SW480 (cell line): ENCODE measurements at places on chromosomes 7 and 10.

GRCh38 chr10:31927884-31928548 lies 615 bp downstream of the ARHGAP12 start:
- DNase-seq, result peak; percentile 59

GRCh38 chr7:36396150-36396549 lies 6.5 kb downstream of the ANLN start:
- no peak for DNase-seq

GRCh38 chr7:157691586-157692459 lies 355.0 kb downstream of the DNAJB6 start:
- DNase-seq, result no peak

- DNase-seq, result no peak
Measured at GRCh38 chr7:74560086-74560719, 97.3 kb upstream of the GTF2I start.

- DNase-seq, result no peak
Measured at GRCh38 chr10:102869258-102870198, at the start of gene AS3MT. TSS of gene AS3MT (plus strand) at chr10:102869470. CDS start at chr10:102869593, 123 bp downstream.
